ENCODE measurements at places on chromosomes 16 and 17. TPM values are rescaled to one million over a fixed set of nuclear protein-coding genes. Genes with fewer than 3 reads are reported as not detected.
A peak's percentile ranks its signal among the peaks of the same experiment; 100 is the strongest.

DNA sequence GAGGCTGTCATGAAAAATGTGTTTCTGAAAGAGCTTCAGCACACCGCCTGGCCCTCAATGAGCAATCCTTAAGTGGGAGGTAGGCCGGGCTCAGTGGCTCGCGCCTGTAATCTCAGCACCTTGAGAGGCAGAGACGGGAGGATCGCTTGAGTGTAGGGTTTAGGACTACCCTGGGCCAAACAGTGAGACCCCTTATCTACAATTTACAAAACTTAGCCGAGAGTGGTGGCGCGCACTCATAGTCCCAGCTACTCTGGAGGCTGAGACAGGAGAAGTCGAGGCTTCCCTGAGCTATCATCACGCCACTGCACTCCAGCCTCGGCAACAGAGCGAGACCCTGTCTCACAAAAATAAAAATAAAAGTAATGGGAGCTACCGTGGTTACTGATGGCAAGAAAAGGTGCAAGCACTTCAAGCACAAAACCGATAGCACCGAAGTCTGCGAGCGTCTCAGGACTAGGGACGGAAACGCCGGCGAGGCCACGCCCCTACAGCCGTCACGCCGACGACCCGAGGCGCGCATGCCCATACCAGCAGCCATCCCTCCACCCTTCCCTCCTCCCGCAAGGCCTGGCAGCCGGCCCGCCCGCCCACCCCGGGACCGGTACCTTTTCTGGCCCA is 607 bp downstream of the THUMPD1 start:
- peak; percentile 87 for DNase-seq

DNA sequence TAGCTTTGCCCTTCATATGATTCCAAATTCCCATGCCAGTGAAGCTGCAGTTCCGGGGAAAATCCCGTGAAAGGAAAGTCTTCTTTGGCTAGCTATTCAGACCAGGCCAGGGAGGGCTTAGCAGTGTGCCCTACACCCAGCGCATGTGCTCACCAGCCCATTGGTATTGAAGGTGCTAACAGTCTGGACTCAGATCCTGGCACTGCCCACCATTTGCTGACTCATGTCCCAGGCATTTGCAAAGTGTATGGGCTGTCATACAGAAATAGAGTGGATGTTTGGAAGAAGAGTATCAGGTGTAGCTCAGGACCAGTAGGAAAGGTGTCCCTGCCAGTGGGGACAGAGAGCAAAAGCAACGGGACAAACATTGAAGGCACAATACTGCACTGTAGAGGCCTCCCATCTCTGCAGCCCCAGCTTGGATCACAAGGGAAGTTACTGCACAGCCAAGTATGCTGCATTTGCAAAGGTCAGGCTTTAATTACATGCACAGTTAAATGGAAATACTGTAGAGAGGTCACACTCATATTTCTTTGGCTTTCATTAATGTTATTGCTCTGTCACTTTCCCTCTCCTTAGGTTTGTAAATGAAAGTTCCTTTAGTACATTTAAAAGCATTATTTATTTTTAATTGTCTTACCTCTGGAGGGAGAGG is 220.0 kb downstream of the IRX3 start:
- DNase-seq, result no peak

Gene PIK3R5
- total RNA-seq, result 0.29 TPM

Gene OTOA
- total RNA-seq, result 0.17 TPM

Gene C1QTNF1
- 8.7 TPM for total RNA-seq

Gene APOBR
- 0.14 TPM for total RNA-seq
